Aorta (tissue), 5 donors: ENCODE measurements at places on chromosomes 6 and 20. TPM values are rescaled to one million over a fixed set of nuclear protein-coding genes. Genes with fewer than 3 reads are reported as not detected.

NTSR1 gene
- total RNA-seq = not detected

C2 gene
- 46.6 TPM for total RNA-seq

CCN6 gene
- total RNA-seq = not detected

TMEM217 gene
- total RNA-seq = 2.7 TPM

SYNDIG1 gene
- total RNA-seq = 6.2 TPM

HCRTR2 gene
- not detected for total RNA-seq

IP6K3 gene
- not detected for total RNA-seq
